ENCODE measurements at places on chromosomes 6 and 20.

DNA sequence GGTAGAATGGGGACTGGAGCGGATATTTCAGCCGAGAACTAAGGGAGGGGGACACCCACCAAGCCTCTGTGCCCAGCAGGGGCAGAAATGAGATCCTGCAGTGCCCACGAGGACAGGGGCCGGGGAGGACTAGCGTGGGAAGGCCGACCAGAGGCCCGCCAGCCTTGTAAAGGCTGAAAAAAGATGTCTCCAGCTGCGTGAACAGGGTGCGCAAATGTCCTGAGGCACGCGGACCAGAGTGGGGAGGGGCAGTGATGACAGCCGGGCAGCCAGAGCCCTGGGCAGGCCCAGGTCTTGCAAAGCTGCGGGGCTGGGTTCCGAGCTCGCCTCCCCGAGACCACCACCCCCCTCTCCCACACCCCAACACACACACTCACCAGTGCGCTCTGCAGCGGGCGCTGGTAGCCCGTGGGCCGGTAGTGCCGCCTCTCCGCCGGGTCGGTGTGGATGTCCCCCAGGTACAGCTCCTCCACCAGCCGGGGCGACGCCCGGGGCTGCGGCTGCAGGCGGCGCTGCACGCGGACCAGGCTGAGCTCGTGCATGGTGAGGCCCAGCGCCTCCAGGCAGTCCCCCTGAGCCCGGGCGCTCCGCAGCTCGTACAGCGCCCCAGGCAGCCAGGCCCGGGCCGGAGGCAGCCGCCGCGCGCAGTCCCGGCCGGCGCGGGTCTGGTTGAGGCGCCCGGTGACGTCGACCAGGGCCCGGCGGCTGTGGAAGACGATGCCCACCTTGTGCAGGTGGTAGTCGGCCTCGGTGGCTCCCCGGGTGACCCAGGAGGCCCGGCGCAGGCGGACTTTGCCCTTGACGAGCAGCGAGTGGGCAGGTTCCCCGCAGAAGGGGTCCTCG lies 48.2 kb downstream of the APCDD1L start:
- DNase-seq, result no peak

GRCh38 chr20:6418732-6419131 lies 295.9 kb upstream of the FERMT1 start:
- DNase-seq, result no peak

DNA sequence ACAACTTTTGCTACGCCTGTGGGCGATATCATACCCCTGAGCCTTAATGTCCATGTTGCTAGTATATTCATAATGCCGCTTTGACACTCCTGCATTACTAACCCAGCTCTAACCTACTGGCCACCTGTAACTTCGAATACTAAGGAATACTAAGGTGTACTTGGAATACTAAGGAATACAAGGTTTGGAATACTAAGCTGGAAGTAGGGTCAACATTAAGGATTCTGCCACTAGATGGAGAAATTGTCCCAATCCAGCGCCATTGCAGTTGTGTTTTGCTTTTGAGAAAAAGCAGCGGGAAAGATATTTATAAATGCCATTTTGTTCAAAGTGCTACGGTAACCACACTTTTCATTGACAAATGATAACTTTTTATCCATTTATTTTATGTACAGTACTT lies 10.7 kb downstream of the TBXT start:
- DNase-seq, result no peak

GRCh38 chr6:135256866-135257265 lies 75.8 kb downstream of the MYB start:
- DNase-seq, result no peak

DNA sequence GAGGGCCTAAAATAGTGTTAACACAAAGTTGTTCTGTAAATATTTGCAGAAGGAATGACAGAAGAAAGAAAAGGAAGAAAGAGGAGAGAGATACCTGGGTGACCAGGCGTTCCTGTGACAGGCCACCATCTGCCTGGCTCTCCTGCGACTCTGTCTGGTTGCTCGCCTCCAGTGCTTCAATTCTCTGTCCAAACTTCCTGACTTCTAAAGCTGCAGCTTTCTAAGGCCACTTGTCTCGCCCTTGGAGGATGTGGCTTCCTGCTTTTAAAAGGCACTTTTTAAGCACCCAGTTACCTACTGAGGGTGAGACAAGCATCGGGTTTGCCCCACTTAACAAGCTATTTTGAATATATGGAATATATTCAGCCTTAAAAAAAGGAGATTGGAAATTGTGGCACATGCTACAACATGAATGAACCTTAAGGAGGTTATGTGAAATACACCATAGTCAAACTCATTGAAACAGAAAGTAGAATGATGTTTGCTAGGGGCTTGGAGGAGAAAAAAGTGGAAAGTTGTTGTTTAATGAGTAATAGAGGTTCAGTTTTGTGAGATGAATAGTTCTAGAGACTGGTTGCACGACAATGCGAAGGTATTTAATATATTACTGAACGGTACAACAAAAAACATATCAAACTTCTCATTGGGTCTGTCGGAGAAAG lies 32.8 kb downstream of the VIP start:
- DNase-seq, result no peak

- no peak for DNase-seq
These were observed 109.1 kb upstream of the PRSS16 start for GRCh38 chr6:27138406-27138805.

- no peak for DNase-seq
These were observed 70.2 kb downstream of the BMP2 start for GRCh38 chr20:6837730-6838129.

GRCh38 chr20:61527626-61528025 lies 275.6 kb downstream of the CDH4 start:
- DNase-seq, result no peak

GRCh38 chr20:4656491-4656890 lies 65.2 kb upstream of the PRND start:
- no peak for DNase-seq

- DNase-seq, result no peak
These were observed 105.3 kb downstream of the HMGCLL1 start for GRCh38 chr6:55473722-55474121.

GRCh38 chr20:33667245-33667675 lies 517 bp downstream of the ACTL10 start:
- no peak for DNase-seq

- DNase-seq, result no peak
These were observed 6.5 kb downstream of the GFOD1 start for GRCh38 chr6:13480631-13481501.

GRCh38 chr20:9503526-9504245 lies 10.7 kb upstream of the LAMP5 start:
- no peak for DNase-seq

- DNase-seq, result peak; percentile 6
These were observed 143.6 kb upstream of the GJE1 start for GRCh38 chr6:141988954-141989705.

GRCh38 chr20:19860737-19861136 lies 102.7 kb downstream of the RIN2 start:
- no peak for DNase-seq

DNA sequence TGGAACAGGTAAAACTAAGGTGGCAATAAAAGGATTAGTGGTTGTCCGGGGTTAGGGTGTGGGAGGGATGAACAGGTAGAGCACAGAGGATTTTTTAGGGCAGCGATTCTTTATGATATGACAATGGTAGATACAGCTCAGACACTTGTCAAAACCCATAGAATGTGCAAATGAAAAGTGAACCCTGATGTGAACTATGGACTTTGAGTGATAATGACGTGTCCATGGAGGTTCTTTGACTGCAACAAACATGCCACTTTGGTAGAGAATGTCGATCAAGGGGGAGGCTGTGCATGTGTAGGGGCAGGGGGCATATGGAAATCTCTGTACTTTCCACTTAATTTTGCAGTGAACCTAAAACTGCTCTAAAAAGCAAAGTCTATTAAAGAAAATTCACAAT lies 100.7 kb downstream of the LAMP5 start:
- no peak for DNase-seq

DNA sequence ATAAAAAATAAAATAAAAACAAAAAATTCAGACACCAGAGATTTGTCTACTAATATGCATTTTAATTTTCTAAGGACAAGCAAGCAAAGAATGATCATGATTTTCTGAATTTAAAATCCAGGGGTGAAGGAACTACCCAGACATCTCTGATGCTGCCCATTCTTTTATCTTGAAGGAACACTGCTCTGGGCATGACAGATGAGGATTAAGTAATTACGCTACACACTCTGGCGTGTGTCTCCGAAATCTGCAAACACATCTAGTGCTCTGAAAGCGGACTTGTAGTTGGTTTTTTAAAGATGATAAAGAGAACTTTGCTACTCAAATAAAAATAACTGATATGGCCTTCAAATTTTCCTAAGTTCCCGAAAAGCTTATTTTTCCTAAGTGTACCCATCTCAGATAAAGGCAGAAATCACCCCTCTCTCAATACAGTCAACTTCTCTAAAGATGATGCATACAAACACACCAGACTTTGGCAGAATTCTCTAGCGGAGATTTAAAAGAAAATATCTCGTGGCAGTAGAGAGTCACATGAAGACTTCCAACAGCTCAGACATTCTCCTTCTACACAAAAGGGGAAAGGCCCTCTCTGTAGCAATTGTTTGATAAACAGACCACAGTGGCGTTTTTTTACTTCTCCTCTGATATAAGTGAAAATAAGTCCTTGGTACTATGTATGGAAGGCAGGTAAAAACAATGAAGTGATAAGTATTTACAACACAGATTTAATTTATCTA lies 133.8 kb downstream of the BACH2 start:
- no peak for DNase-seq

DNA sequence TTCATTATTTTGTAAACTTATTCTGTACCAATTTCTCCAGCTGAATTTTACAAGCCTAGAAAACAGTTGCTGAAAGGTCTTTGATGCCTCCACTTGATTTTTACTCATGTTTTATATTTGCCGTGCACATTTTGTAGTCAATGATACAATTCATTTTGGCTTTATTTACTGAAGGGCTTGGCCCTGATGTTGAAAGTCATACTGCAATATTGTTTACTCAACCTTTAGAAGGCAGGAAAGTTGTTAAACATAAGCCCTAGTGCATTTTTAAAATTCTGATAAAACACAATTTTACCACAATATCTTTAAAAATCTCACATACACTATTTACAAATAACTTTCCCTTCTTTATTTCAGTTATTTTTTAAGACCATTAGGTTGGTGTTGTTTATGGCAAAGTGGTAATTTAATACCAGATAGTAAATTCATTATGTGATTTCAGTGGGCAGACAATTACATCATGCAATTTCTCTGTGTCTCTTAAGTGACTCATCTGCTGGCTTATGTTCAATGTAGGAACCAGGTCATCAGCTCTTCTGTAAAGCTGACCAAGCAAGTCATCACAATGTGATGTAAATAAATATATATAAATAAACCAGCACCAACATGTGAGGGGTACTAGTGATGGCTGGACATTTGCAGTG lies 121.1 kb upstream of the SLC35B3 start:
- DNase-seq, result no peak

GRCh38 chr20:63628246-63628975 lies 1.5 kb upstream of the GMEB2 start:
- DNase-seq, result peak; percentile 67

- no peak for DNase-seq
These were observed 522 bp upstream of the EPB41L1 start for GRCh38 chr20:36153736-36154699.

Data from NCI-H2081 treated with DMSO at 0.1 percent for 48 hours (cell line).